Stimulated activated naive CD8-positive, alpha-beta T cell treated with anti-CD3 and anti-CD28 coated beads, Interleukin-15, Interleukin-2, amounts not matched to agents 100 U/mL and 50 U/mL, for 24 hours (primary cell): ENCODE measurements at places on chromosomes 5 and 9.

GRCh38 chr9:100437860-100438805 is 11.2 kb downstream of the MSANTD3 start:
- DNase-seq: peak; percentile 74

DNA sequence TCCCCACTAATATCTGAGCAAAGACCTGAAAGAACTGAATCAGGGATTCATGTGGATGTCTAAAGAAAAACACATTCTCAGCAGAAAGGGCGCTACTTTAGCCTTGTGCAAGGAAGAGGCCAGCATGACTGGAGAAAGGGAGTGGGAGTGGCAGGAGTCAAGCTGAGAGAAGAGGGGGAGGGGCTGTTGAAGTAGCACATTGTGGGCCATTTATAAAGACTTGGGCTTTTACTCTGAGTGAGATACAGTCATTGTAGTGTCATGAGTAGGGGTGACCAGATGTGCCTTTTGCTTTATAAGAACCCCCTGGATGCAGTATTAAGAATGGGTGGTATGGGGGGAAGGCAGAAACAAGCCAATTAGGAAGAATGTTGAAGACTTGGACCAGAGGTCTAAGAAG is 452.8 kb downstream of the ENC1 start:
- no peak for DNase-seq

DNA sequence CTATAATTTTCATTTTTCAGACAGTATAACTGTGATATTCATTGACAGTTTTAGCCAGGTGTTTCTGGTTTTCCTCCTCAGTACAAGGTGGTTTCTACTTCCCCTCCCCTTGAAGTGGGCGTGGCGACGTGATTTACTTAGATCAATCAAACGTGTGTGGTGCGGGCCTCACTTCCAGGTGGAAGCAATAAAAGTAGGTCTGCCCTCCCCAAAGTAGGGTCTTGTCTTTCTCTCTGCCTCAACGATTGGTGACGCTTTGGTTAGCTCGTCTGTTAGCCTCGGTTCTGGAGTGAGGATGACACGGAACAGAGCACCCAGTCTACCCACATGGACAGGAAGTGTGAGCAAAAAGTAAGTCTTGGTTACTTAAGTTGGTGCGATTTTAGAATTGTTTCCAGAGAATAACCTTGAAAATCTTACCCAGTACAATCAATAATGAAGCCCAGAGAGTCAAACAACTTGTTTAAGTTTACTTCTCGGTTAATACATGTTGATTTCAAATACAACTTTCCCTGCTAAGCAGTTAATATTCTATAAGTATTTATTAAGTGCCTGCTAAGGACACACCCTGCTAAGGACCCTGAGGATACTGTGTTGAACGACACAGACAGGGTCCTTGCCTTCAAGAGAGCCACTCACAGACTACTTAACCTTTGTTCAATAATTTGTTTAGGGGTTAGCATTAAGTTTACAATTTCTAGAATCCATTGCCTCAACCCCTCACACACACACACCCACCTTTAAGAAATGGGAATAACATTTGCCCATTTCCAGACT is 48.4 kb downstream of the COX7C start:
- peak; percentile 4 for DNase-seq

DNA sequence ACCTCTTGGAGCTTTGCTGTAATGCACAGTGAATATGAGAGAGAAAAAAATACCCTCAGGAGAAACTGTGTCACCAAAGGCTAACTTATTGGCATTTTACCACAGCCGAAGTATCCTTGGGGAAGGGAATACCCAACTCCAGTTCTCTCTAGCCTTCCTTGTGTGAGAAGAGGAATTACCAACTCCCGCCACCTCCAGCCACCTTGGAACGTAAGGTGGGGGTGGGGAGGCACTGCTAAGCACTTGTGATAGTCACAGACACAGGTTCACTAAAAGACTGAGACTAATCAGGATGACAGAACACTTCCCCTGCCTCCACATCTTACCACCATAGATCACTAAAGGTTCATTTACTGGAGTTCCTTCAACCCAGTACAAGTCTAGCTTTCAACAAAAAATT is 102.0 kb upstream of the ADAMTS19 start:
- DNase-seq: no peak

GRCh38 chr5:153523831-153524230 is 33.4 kb downstream of the GRIA1 start:
- no peak for DNase-seq
